ENCODE measurements at places on chromosomes 16 and 17.

GRCh38 chr16:8173111-8173644, 417.1 kb downstream of the TMEM114 start:
- peak; percentile 87 for DNase-seq

- no peak for DNase-seq
These were observed 25.9 kb downstream of the OGFOD1 start for GRCh38 chr16:56477096-56477878.

GRCh38 chr17:17990282-17990681, 17.6 kb downstream of the DRC3 start:
- DNase-seq: no peak

GRCh38 chr17:42603318-42603717, 5.9 kb downstream of the RETREG3 start:
- no peak for DNase-seq

DNA sequence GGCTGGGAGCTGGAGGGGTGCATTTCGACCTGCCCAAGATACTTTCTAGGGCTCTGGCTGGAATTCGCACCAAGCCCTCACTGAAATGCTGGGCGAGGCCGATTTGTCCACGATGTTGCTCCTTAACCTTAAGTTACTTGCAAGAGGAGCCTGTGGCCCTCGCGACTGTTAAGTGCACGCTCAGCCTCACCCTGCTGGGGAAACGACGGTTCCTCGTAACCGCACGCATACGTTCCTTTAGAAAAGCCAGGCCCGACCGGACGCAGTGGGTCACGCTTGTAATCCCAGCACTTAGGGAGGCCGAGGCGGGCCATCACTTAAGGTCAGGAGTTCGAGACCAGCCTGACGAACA, 607 bp upstream of the NCOR1 start:
- no peak for DNase-seq

DNA sequence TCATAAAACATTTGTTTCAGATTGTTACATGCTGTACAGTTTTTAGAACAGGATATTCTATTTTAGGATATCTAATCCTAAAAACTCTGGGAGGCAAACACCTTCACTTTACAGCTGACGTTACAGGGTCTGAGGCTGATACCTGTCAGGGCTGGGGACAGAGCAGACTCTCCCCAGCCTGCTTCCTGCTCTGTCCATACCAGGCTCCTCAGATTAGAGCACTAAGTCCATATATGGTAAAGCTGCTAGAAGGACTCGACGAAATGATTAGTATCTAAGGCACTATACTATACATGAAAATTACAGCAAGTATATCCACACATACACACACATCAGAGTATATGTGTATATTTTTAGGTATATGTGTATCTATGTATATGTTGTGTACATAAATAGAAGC, 125.2 kb downstream of the ZFHX3 start:
- DNase-seq: peak; percentile 60

DNA sequence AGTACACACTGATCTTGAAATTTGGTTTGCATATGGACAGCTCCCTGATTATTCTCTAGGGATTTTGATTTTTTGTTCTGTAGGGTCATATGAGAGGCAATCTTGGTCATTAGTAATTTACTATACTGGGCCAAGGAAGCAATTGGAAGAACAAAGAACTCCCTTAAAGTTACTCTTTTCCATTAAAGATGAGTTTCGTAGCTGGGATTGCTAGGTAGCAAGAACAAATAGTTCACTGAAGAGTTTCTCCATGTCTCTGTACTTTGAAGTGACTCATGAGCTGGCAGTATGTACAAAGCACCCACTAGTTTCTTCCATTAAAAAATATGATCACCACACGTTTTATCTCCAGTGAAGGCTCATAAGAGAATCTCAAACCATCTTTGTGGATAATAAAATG, 6.2 kb upstream of the BCAS3 start:
- no peak for DNase-seq

GRCh38 chr16:11005611-11005975, 61.2 kb downstream of the CLEC16A start:
- DNase-seq: no peak

GRCh38 chr17:19533718-19534561, at the start of gene SLC47A1:
SLC47A1 (plus strand) TSS chr17:19533854; CDS start chr17:19533940, 86 bp downstream.
- no peak for DNase-seq

DNA sequence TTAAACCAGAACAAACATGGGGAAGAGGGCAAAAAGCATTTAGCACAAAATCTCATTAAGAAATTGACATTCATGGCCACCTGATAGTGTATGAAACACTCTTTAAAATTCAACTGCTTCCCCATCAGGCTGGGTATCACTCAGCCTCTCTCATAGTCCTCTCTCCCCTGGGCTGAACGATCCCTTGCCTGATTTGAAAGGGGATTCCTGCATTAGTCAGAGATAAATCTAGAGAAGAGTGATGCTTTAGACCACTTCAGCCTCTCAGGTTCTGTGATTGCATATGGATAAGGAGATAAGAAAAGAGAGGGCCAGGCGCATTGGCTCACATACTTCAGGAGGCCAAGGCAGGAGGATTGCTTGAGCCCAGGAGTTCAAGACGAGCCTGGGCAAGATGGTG, 280.0 kb downstream of the SOX9 start:
- DNase-seq: peak; percentile 45

GRCh38 chr17:76408037-76408849, 23.8 kb downstream of the SPHK1 start:
- DNase-seq: peak; percentile 60

DNA sequence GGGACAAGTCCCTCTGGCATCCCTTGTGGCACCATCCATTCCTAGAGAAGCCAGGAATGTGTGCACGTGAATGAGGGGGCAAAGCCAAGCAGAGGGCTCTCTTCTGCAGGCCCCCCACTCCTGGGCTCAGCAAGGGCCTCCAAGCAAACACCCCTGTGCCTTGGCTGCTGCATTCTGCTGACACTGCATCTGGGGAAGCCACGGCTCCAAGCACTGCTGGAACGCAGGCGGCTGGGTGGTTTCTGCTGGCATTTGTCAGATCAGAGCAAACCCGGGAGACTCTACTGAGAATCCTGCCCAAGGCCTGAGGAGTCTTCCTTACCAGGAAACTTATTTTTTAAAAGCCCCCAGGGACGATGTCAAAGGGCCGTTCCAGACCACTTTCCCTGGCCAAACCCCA, 23.3 kb downstream of the ATP6V0D1 start:
- no peak for DNase-seq
